ENCODE measurements at places on chromosomes 6 and 20. TPM values are rescaled to one million over a fixed set of nuclear protein-coding genes. Genes with fewer than 3 reads are reported as not detected.

DNA sequence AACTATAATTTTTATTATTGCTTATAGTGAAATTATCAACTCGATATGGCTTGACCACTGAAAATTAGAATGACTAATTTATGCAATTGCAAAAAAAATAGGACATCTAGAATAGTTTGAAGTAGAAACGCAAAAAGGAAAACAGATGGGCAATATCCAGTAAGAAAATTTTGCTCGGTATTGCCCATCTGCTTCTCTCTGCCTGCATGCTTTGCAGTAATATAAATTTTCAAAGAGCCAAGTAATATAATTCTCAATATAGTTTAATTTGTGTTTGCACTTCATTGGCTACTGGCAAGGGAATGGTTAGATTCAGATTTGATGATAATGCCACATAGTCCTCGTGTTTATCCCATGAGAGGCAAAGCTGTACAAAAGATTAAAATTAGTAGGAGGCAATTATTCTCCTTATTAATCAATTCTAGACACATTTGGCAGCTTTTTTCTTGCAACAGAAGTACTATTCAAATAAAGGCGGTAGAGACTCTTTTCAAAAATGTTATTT is 27.3 kb upstream of the LAMA2 start:
- H3K27me3 ChIP-seq: no peaks in the 10 kb centered on the region
- no peak overlapping the region for H3K4me3 ChIP-seq
- no peaks in the 10 kb centered on the region for H3K36me3 ChIP-seq
- no peaks in the 10 kb centered on the region for H3K4me1 ChIP-seq

TGM2 gene
- total RNA-seq: 133 TPM

GRCh38 chr6:26312096-26312463 is 52.9 kb upstream of the BTN3A2 start:
- peaks cover 5% of the 10 kb centered on the region for H3K4me1 ChIP-seq
- no peaks in the 10 kb centered on the region for H3K36me3 ChIP-seq
- DNase-seq: no peak
- H3K27ac ChIP-seq: peak overlapping the region; percentile 70
- H3K27me3 ChIP-seq: no peaks in the 10 kb centered on the region

VIP gene
- total RNA-seq: not detected

GINS1 gene
- 6.5 TPM for total RNA-seq

- DNase-seq: no peak
- no peaks in the 10 kb centered on the region for H3K27me3 ChIP-seq
- no peak overlapping the region for H3K4me3 ChIP-seq
- no peaks in the 10 kb centered on the region for H3K36me3 ChIP-seq
- H3K4me1 ChIP-seq: peaks cover 29% of the 10 kb centered on the region
These were observed 11.0 kb upstream of the DSTN start for GRCh38 chr20:17558941-17559304.

HLA-DRB5 gene
- 9.7 TPM for total RNA-seq

DNA sequence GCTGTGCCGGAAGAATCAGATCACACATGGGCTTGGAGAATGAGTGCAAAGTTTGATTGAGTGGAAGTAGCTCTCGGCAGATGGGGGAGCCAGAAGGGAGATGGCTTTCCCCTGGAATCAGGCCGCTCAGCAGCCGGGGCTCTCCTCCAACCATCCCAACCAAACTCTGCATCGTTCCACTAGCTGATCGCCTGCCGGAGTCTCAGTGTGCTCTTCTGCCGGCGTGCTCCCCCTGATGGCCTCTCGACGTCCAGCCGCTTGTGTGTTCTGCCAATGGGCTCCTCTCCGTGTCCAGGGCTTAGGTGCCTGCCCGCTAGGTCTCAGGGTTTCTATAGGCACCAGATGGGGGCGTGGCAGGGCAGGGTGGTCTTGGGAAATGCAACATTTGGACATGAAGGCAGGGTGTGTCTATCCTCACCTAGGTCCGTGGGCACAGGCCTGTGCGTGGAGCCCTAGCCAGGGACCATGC is 4.9 kb upstream of the BIRC7 start:
- no peaks in the 10 kb centered on the region for H3K36me3 ChIP-seq
- no peak overlapping the region for H3K27ac ChIP-seq
- no peak overlapping the region for H3K4me3 ChIP-seq
- DNase-seq: peak; percentile 87
- peaks cover 13% of the 10 kb centered on the region for H3K4me1 ChIP-seq
- no peaks in the 10 kb centered on the region for H3K27me3 ChIP-seq

DNA sequence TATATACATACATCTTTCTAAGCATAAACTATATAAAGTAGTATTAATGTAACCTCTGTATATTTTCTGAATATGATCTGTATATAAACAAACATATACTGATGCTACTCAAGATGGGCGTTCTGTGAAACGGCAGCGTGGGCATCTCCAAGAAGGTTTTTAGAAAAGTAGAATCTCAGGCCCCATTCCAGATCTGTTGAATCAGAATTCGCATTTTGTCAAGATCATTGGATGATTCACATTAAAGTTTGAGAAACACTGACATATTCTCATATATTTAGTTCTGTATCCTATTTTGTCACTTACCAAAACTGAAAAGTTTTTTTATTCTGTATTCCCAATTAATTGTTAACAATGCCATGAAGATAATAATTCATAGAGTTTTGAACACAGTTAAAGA is 5.5 kb downstream of the C6orf141 start:
- H3K4me1 ChIP-seq: peaks cover 2% of the 10 kb centered on the region
- no peaks in the 10 kb centered on the region for H3K27me3 ChIP-seq
- peak overlapping the region; percentile 36 for H3K27ac ChIP-seq
- H3K4me3 ChIP-seq: no peak overlapping the region
- DNase-seq: no peak

CPNE5 gene
- total RNA-seq: 0.30 TPM

All from hepatocyte (in vitro differentiated cells).